ENCODE measurements at places on chromosomes 7 and 10.

GRCh38 chr7:116113310-116113709, 82.7 kb upstream of the TFEC start:
- no peak for DNase-seq

GRCh38 chr10:125773687-125774543, 1.7 kb downstream of the MMP21 start:
- DNase-seq: no peak

DNA sequence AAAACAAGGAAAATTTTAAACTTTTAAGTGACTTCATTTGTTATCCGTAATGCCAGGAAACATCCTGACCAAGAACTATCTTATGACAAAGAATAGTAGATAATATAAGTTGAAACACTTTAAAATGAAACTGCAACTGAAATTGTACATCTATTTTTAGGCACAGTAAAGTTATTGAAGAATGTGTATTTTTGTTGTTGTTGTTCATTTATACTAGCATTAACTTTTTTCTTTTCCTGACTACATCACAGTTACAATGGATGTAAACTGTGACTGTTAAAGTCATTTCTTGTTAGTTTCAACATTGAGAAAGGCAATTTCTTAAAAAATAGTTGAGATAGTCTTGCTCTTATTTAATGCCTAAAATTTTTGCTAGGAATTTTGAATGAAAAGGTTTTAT, 2.6 kb downstream of the CPED1 start:
- DNase-seq: no peak

DNA sequence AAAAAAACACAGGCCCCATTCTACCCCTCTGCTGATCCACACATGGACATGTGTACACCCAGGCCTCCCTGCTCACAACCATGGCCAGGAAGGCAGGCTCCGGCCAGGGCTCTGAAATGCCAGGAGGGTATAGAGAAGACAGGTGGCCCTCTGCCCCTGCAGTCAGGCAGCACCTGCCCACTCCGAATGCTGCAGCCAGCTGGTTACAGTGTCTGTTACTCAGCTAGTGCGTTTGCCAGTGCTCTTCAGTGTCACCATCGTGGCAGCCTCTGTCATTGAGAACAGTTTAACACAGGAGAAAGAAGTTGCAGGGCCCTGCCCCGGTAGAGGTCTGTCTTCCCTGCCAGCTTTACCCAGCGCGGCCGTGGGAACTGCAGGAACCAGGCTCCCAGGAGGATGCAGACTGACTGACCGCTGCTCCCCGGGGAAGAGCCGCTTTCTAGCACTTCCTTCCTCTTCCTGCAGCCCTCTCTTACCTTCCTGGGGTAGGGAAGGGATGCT, 128.8 kb upstream of the FAM20C start:
- no peak for DNase-seq

GRCh38 chr7:24406053-24406788, 122.2 kb downstream of the NPY start:
- DNase-seq: no peak

DNA sequence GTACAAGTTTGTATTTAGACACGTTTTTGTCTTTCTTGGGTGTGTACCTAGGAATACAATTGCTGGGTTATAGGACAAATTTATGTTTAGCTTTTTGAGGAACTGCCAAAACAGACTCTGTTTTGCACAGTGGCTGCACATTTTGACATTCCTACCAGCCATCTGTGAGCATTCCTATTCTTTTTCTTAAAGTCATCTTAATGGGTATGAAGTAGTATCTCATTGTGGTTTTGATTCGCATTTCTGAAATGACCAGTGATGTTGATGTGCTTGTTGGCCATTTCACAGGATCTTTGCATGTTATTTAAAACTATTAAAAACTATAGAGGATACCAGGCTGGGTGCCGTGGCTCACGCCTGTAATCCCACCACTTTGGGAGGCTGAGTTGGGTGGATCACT, 32.6 kb upstream of the IL15RA start:
- DNase-seq: peak; percentile 63

DNA sequence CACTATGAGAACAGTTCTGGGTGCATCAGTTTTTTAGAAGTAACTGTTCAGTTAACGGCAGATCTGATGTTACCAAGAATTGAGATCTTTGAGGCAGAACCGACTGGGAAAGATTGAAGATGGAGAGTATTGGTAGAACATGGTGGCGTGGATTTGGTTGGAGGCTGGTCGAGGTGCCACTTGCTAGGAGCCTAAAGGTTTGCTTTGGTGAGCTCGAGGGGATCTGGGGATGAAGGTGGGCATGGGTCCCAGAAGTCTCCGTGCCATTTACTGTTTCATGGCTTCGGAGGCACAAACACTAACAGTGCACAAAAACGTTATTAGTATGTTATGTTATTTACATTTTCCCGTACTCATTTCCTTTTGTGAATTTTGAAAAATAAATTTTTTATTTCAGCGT, 81.4 kb downstream of the ADCY1 start:
- no peak for DNase-seq

DNA sequence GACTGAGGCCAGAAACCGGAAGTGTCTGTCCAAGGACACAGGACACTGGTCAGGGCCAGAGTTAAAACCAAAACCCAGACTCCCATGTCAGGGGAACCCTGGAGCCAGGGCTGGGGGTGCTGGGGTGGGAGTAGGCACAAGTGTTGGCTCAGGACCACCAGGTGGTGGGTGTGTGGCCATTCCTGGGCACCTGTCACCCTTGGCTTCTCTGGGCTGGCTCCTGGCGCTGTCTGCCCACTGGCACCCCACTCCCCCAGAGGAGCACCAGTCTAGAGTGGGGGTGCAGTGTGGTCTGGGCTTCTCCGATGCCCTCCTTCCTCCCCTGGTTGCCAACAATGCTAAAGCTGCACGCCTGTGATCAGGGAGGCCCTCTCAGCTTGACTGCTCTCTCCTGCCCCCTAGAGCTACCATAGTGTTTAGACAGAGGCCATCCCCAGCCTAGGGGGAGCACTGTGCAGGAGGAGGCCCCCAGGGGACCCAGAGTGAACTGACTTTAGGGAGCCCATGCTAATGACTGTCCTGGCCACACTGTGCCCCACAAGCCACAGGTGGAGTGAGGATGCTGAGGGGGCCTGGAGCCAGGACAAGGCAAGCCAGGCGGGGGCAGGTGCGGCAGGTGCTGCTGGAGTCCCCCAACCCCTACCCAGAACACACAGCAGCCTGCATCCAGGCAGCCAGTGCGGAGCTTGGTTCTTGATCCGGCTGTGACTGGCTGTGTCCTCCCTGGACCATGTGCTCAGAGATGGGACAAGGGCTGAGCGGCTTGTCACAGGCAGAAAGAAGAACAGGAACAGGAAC, 11.0 kb downstream of the RASGEF1A start:
- DNase-seq: no peak

GRCh38 chr7:29354340-29354739, 159.8 kb downstream of the CHN2 start:
- no peak for DNase-seq

- DNase-seq: peak; percentile 100
Measured at GRCh38 chr10:73965890-73966768, 31.8 kb upstream of the VCL start.

DNA sequence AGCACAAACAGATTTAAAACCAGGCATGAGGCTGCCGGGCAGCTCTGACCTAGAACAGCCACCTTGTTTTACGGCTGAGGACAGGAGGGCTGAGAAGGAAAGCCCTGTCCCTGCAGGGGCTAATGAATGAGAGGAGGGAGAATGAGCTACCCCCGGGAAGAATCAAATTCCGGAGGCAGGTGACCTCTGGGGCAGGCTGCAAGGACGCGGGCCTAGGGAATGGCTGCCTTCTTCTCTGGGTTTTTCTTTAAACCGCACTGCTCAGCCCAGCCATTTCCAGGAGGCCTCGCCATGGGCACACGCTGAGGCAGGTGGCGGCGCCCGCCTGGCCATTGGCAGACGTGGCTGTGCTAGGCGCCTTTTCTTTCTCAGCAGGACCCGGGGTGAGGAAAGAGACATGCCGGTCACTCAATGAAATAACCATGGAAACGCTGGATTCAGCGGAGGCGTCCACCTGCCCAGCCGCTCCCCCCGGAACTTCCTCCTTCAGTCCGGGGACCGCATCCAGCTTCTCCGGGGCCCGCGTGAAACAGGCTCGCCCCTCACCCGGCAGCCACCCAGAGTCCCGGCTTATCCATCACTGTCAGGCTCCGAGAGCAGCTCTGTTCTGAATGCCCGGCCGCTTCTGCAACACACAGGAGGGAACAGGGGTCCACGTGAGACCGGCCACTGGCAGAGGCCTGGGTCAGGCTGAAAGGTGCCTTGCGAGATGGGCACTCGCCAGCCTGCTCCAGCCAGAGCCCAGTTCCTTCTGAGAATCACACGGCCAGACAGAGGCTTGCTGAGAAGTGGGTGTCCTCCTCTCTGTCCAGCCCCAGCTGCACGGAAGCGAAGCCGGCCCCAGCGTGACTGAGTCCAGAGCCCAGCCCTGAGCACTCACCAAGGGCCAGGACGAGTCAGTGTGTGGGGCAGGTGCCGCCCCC, 82.1 kb downstream of the PDGFA start:
- DNase-seq: no peak

DNA sequence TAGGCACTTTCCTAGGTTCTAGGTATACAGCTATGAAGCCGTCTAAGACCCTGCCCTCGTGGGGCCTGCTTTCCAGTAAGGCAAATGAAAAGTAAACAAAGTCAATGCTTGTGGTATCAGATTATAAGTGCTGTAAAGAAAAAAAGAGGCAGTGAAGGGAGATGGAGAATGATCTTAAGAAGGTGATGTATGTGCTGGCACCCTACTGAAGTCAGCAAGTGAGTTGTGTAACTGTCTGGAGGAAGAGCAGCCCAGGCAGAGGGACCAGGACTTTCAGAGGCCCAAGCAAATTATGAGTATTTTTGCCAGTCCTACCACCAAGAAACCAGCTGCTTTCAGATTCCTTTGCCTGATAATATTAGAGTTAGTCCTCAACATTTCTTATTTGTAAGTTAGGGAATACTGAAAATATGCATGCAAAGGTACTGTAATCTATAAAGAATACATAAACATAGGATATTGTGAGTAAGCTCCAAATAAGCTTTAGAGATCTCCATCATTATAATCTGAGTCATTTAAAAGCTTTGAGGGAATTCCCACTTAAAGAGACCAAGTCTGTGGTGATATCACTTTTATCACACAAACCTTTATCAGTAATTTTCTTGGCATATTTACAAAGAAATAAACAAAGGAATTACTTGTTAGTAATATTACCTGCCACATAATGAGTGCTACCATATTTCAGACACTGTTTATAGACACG, 329.2 kb upstream of the LRGUK start:
- peak; percentile 56 for DNase-seq

- DNase-seq: no peak
Measured at GRCh38 chr7:106655703-106656498, 5.1 kb downstream of the CCDC71L start.

- DNase-seq: no peak
Measured at GRCh38 chr10:27801171-27801785, 55.7 kb upstream of the MKX start.

DNA sequence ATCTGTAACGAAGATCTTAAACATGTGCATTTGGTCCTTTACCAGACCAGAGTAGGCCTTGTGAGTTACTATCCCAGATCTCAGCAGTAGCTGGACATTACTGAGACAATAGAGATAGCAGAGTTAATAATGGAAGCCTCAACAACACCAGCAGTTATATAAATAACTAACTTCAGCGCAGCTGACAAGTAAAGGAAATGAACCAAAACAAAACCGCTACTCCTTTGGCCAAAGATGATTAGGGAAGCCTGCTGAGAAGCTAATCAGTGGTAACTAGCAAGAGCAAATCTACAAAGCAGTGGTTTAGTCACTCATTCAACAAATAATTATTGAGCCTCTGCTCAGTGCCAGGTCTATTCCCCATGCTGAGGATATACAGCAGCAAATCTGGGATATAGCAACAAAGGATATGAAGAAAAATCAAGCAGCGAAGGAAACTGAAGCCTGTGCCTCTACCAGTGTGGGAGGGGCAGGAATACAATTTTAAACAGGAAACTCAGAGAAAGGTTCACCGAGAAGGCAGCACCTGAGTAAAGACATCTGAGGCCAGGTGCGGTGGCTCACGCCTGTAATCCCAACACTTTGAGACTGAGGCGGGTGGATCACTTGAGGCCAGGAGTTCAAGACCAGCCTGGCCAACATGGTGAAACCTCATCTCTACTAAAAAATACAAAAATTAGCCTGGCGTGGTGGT, 103.6 kb downstream of the ELMO1 start:
- no peak for DNase-seq

DNA sequence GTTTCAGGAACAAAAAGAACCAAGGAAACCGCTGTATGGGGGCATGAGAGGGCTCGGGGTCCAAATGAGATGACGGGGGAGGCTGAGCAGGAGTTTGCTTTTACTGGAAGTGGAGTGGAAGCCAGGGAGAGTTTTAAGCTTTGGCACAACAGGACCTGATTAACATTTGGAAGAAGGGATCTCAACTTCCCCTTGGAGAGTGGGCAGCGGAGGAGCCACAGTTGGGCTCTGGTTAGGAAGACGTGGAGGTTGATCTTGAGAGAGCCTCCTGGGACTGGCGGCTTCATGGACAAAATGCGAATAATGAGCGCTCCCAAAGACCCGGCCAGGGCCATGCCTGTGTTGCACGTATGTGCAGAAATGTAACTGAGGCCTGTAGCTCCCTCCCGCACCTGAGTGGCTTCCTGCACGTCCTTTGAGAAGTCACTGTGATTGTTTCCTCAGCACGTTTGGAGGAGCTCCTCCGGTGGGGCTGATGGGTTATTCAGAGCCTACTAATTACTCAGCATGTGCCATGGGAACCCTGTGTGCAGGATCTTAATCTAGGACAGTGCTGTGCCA, 595.3 kb upstream of the MGMT start:
- DNase-seq: no peak

- DNase-seq: peak; percentile 2
Measured at GRCh38 chr10:32650246-32650655, 204.3 kb downstream of the CCDC7 start.

DNA sequence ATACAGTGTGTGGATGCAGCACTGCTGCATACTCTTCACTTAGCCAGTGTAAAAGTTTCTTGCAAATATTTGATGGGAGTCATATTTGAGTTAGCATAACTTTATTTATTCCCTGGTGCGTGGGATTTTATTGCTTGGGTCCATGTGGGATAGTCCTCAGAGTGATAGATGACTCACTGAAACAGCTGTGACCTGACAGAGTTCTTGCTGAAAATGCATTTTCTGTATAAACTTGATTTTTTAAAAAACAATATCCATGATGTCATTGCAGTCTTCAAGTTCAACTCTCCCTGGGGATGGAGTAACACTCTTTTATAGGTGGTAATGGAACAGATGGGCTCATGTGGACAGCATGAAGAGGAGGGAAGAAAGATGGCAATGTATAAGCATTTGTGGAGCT, 310.0 kb downstream of the PPP1R3A start:
- DNase-seq: peak; percentile 14

DNA sequence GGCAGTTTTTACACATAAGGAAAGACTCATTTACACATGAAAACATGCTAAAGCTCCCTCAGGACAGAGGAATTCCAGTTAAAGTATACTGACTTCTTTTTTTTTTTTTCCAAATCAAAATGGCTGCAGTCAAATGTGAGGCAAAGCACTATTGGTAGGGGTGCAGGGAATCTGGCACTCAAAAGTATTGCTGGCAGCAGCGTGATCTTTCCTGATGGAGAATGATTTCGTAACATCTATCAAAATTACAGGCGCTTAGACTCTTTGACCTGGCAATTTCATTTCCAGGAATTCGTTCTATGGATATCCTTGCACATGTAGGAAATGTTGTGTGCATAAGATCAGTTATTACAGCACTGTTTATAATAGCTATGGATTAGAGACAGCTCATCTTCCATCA, 65.7 kb downstream of the VSTM4 start:
- DNase-seq: no peak
